ENCODE measurements at places on chromosomes 1 and 21. TPM values are rescaled to one million over a fixed set of nuclear protein-coding genes. Genes with fewer than 3 reads are reported as not detected.

CHIT1 gene
- total RNA-seq, result 0.06 TPM

CAPZA1 gene
- total RNA-seq, result 97.8 TPM

GPR3 gene
- 0.09 TPM for total RNA-seq

AKR1A1 gene
- 175 TPM for total RNA-seq

- DNase-seq, result no peak
These were observed 8.4 kb upstream of the PDZK1IP1 start for GRCh38 chr1:47198214-47198613.

DNA sequence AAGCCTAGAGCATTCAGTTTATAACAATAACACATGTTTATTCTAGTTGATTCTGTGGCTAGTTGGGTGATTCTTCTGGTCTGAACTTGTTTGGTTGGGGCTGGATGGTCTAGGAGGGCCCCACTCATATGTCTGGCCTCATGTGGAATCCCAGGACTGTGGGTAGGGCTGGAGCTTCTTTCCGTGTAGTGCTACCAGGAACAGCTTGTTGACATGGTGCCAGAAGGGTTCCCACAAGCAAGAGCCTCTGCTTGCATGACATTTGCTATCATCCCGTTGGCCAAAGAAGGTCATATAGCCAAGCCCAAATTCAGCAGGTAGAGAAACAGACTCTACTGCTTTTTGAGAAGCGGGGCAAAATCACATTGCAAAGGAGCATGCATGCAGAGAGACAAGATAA is 67.6 kb upstream of the PPP2R5A start:
- no peak for DNase-seq

DNA sequence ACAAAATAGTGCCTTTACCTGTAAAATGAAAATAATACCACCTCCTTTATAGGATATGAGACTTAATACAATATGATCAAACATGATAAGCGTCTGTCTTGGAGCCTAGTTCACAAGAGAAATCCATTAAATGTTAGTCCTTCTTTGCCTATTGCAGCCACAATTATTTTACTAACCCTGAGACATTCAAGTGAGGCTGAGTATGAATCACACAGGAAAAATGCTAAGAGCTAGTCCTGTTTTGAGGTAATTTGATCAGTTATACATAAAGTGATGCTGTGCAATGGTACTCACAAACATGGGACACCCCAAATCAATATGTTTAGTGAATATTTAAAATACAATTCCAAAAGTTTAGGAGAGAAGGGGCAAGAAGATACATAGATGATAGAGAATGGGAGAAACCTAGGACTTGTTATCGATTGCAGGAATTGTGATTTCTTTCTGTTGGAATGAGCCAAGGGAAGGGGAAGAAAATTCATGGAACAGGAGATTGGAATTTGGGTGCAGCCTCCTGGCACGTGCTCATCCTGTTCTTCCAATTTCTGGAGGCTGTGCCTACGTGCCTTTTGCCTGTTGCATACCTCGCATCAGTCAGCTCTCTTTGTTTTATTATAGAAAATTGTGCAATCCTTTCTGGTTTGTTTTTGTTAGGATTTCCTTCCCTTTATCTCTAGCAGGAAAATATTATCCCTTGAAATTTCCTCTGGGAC is 39.9 kb upstream of the BACH1 start:
- DNase-seq, result no peak

DNA sequence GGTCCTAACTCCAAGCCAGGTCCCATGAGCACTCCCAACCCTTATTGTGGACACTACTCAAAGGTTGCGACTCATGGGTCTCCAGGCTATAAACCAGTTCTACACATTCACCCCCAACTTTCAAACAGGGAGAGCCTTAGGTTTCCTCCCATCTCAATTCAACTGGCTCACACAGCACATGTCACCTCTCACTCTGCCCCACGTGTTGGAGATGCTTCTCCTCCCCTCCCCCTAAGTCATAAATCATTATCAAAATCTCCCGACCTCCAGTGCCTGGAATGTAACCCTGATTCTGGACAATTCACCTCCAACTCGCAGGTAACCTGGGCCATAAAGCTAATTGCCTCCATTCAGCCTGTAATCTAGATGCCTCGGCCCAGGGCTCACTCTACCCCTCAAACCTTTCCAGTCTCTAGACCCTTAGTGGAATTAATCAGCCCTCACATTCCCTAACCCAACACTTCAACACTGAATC is 595 bp downstream of the AK2 start:
- DNase-seq, result no peak

DNA sequence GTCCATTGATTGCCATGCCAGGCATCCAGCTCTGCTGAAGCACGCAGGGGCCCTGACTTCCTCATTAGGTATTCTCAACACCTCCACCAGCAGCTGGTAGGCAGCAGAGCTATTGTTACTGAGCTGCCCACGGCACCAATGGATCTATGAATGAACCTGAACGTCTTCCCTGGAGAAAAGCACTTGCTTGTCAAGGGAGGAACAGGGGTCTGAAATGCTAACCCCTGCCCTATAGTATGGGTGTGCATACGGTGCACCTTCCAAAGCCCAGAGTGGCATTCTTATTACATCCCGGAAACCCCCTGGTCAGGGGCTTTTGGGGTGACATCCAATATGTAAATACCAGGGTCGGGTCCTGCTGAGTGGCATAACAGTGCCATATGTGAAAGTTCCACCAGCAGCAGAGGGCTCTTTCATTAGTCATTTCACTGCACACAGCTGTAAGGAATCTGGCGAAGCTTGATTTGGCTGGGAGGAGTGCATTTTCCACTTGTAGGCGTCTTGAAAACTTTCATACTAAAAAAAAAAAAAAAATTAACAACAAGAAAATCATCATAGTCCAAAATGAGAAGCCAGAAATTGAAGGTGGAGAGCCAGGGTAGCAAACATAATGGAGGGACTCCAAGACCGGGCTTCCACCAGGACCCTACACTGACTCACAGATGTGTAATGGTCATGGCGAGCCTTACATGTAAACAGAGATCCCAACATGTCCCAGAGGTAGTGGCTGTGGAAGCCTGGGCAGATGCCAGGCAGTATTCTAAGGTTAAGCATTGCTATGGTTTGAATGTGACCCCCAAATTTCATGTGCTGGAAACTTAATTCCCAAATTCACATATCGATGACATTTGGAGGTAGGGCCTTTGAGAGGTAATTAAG is 58.8 kb upstream of the PRDX6 start:
- DNase-seq, result no peak

GRCh38 chr1:196960854-196961253 is 16.5 kb upstream of the CFHR5 start:
- DNase-seq, result no peak

DNA sequence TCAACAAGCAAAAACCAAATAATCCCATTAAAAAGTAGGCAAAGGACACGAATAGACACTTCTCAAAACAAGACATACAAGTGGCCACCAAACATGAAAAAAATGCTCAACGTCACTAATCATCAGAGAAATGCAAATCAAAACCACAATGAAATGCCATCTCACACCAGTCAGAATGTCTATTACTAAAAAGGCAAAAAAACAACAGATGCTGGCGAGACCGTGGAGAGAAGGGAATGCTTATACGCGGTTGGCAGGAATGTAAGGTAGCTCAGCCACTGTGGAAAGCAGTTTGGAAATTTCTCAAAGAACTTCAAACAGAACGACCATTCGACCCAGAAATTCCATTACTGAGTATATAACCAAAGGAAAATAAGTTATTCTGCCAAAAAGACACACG is 145.1 kb upstream of the EDN2 start:
- DNase-seq, result no peak

- DNase-seq, result peak; percentile 70
These were observed 24.3 kb upstream of the FMO2 start for GRCh38 chr1:171160639-171161354.

GRCh38 chr1:43908858-43909257 is 24.7 kb upstream of the ARTN start:
- no peak for DNase-seq

DNA sequence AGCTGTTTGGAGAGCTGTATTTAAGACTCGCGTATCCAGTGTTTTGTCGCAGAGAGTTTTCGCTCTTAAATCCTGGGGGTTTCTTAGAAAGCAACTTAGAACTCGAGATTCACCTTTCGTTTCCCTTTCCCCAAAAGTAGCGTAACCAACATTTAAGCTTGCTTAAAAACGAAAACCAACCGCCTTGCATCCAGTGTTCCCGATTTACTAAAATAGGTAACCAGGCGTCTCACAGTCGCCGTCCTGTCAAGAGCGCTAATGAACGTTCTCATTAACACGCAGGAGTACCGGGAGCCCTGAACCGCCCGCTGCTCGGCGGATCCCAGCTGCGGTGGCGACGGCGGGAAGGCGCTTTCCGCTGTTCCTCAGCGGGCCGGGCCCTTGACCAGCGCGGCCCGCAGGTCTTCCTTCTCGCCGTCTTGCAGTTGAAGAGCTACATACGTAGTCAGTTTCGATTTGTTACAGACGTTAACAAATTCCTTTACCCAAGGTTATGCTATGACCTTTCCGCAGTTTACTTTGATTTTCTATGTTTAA is 1.9 kb downstream of the OLIG1 start:
- DNase-seq, result no peak

DNA sequence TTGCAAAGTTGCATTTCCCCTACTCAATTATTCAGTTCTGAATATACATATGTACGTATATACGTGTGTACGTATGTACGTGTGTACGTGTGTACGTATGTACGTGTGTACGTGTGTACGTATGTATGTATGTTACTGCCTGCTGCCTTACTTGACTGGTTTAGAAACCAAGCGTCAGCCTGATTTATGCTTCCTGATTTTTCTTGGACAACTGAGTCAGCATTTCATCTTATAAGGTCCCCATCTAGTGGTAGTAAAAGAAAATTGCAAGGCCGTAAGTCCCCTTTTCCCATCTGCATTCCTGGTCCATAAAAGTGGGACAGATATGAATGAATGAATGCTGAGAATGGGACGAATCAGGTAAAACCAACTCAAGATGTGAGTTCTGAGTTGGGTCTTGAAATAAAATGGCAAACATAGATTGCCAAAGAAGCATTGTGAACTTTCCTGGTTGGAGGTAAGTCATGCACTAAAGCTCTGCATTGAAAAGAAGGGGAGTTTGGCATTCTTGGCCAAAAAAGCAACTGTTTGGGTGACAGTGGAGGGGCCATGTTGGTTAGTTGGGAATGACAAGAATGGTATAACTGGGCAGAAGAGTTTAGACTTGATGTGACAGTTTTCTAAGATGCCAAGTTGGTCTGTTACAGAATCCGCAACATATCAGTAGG is 76.4 kb upstream of the DNAH14 start:
- DNase-seq, result no peak

DNA sequence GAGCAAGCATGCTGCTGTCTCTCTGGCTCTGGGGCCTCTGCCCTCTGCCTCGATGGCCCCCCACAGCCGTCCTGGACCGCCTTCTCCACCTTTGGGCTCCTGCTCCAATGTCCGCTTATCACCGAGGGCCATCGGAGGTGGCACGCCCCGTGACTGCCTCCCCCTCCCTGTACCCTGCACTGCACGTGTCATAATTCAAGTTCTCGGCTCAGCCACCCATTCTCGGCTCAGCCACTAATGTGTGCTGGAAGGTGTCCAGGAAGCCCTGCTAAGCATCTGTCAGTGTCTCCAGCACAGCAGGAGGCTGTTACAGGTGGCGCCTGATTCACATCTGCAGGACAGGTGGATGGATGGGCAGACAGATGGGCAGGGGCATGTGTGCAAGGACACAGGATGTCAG is 45.5 kb downstream of the TP73 start:
- DNase-seq, result no peak

- no peak for DNase-seq
These were observed 46.6 kb downstream of the LPAR3 start for GRCh38 chr1:84846387-84846786.

- DNase-seq, result no peak
These were observed 39.6 kb downstream of the VCAM1 start for GRCh38 chr1:100759188-100759587.
